ENCODE measurements at places on chromosomes 11 and 22. TPM values are rescaled to one million over a fixed set of nuclear protein-coding genes. Genes with fewer than 3 reads are reported as not detected.

- peaks cover 43% of the 10 kb centered on the region for H3K4me1 ChIP-seq
- no peaks in the 10 kb centered on the region for H3K36me3 ChIP-seq
- no peak overlapping the region for H3K4me3 ChIP-seq
- no peak for DNase-seq
- no peaks in the 10 kb centered on the region for H3K27me3 ChIP-seq
Observed at GRCh38 chr11:128482512-128483191, 104.7 kb downstream of the ETS1 start.

DNA sequence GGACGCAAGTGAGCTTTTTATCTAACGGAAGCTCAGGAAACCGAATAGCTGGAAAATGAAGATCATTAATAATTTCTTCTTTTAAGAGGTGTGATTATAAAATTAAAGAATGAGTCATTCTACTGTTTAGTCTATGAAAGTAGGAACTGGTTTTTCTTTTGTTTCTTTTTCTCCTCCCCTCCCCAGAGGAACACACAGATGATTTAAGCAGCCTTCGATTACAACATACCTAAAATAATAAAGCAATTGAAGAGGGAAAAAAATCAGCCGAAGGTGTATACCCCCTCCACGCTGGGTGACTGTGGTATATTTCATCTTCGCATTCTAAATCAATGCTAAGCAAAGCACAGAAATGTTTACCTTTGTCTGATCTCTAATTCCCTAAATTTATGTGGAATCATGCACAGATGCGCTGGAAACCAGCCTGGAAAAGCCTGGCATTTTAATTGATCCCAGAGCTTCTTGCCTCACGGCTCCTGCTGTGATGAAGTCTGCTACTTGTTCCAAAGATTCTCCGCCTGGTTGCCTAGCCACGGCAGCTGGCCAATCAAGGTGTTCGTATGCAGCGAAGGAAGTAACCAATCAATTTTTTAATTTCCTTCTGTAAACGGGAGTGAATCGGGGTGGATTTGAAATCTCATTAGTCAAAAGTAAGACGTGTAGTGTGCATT, 133.9 kb downstream of the FANCF start:
- no peak overlapping the region for H3K27ac ChIP-seq
- H3K27me3 ChIP-seq = no peaks in the 10 kb centered on the region
- H3K36me3 ChIP-seq = no peaks in the 10 kb centered on the region
- no peaks in the 10 kb centered on the region for H3K4me1 ChIP-seq

- peaks cover 68% of the 10 kb centered on the region for H3K27me3 ChIP-seq
- DNase-seq = no peak
- no peak overlapping the region for H3K4me3 ChIP-seq
- no peak overlapping the region for H3K27ac ChIP-seq
- H3K4me1 ChIP-seq = no peaks in the 10 kb centered on the region
- H3K36me3 ChIP-seq = no peaks in the 10 kb centered on the region
Observed at GRCh38 chr11:1034456-1035295, 1.8 kb downstream of the MUC6 start.

GRCh38 chr11:35354644-35355043, 64.7 kb downstream of the SLC1A2 start:
- H3K36me3 ChIP-seq = no peaks in the 10 kb centered on the region
- H3K27me3 ChIP-seq = no peaks in the 10 kb centered on the region
- H3K27ac ChIP-seq = no peak overlapping the region

TMEM135 gene
- 26.3 TPM for polyA plus RNA-seq

- H3K27me3 ChIP-seq = no peaks in the 10 kb centered on the region
- peaks cover 7% of the 10 kb centered on the region for H3K4me1 ChIP-seq
- H3K27ac ChIP-seq = no peak overlapping the region
- no peak overlapping the region for H3K4me3 ChIP-seq
- peaks cover 54% of the 10 kb centered on the region for H3K36me3 ChIP-seq
Observed at GRCh38 chr22:24325105-24325757, 54.6 kb downstream of the SPECC1L start.

GRCh38 chr11:112705148-112705547, 256.1 kb upstream of the NCAM1 start:
- H3K4me1 ChIP-seq = no peaks in the 10 kb centered on the region
- no peak for DNase-seq
- no peak overlapping the region for H3K4me3 ChIP-seq
- H3K27ac ChIP-seq = no peak overlapping the region
- H3K36me3 ChIP-seq = no peaks in the 10 kb centered on the region
- no peaks in the 10 kb centered on the region for H3K27me3 ChIP-seq

OR2D2 gene
- not detected for polyA plus RNA-seq

Data from left lung (tissue), 14 donors.